ENCODE measurements at places on chromosomes 13 and 19.

DNA sequence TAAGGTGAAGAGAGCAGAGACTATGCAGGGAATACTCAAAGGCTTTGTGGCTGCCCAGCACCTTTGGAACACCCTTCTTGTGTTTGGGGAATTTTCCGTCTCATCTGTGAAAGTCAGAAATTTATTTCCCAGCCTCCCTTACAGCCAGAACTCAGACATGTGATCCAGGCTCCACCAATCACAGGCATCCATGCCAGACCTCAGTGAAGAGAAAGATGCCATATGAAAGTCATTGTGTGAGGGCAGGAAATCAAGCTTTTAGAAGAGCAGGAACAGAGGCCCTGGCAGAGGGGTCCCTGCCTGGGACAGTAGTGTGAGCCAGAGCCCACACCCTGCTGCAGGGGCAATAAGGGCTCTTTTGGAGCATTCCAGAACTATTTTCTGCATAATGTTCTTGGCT, 12.1 kb downstream of the CCDC70 start:
- DNase-seq = no peak

- DNase-seq = no peak
These were observed 160.2 kb downstream of the PDS5B start for GRCh38 chr13:32746474-32746873.

DNA sequence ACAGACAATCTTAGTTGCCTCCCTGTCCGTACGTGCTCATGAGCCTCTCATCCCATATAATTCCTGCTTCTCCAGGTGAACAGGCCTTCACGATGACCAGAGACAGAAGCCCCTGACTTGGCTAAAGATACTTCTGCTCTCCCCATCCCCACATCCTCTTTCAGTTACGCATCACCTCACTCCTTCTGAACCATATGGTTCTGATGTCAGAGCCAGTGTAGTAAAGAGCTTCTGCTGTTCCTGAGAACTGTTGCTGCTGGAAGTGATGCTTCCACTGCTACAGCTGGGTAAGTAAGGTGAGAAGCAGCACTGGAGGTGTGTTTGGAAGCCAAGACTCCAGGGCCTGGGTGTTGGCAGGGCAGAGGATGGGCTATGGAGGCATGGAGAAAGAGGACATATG, 12.9 kb downstream of the SIGLECL1 start:
- no peak for DNase-seq

GRCh38 chr13:40084934-40085333, 429.5 kb downstream of the COG6 start:
- DNase-seq = no peak

GRCh38 chr19:1521636-1522035, 2.2 kb upstream of the PLK5 start:
- no peak for DNase-seq

DNA sequence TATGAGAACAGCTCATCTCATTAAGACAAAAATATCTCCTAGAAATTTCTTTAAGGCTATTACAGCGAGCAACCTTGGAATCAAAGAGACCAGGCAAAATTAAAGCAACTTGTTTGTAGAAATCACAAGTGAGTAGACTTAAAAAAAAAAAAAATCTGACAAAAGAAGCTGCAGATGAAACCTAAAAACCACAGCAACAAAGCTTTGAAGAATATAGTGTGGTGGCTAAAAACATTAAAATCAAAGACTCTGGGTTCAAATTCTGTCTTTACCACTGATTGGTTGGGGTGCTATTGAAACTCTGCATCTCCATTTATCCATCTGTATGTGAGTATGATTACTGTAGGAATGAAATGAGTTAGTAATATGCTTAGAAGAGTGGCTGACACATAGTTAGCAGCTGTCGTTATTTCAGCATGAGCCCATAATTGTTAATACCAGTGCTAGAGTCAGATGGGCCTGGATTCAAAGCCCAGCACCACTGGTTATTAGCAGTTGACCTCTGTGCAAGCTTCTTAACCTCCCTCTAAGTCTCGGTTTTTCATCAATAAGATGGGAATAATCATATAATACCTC, 157.6 kb downstream of the FOXO1 start:
- DNase-seq = no peak

DNA sequence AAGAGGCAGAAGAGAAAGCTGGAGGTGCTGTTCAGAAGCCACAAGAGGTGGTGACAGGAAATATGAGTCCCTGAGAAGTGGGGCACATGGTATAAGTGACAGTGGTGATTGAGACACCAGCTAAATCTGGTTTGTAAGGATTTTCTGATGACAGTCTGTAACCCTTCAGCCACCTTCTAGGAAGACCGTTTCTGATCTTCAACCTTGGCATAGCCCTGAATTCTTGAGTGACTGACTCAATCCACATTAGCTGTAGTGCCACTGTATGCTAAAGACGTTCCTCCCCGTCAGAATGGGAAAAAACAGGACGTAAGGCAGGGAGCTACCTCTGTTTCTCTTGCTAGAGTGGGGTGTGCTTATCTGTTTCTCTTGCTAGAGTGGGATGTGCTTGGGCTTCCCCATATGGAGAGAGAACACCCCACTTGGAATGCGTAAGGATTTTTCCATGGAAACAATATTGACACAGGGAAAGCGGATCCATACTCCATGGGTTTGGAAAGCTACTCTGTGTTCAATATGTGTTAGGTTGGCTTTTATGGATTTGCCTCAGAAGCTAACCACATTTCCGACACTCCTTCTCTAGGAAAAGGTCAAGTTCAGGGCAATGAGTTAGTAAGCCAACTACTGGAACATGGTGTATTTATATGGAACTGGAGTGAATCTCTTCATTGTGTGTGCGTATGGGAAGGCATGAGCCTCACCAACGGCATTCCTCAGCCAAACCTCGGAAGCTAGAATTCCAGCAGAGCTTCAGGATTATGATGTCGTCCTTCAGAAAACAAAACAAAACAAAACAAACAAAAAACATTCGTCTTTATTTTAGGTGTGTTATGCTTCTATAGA, 948.8 kb upstream of the SLC10A2 start:
- DNase-seq = no peak

DNA sequence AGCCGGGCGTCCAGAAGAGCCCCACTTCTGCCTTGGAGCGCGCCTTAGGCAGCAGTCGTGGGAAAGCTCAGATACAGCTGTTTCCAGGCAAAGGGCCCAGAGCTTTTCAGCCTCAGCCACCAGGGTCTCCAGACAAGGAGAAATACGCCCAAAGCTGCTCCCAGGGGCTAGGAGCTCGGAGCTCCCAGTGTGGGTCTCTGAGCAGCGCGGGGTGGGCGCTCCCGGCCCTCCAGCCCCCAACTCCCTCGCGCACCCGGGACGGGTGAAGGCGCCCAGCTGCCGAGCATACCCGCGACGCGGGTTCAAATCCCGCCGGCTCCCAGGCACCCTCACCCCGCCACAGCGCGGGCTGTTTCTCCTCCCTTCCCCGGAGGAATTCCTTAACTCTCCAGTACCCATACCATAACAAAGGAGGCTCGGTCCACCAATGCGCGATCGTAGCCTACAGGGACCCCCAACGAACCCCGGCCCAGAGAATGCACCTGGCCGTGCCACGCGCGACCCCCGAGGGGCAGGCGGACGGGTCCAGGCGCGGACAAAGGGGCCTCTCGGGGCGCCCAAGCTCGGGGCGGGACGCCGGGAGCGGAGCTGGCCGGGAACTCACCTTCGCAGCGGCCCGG, 507 bp downstream of the COL4A1 start:
- DNase-seq = no peak

DNA sequence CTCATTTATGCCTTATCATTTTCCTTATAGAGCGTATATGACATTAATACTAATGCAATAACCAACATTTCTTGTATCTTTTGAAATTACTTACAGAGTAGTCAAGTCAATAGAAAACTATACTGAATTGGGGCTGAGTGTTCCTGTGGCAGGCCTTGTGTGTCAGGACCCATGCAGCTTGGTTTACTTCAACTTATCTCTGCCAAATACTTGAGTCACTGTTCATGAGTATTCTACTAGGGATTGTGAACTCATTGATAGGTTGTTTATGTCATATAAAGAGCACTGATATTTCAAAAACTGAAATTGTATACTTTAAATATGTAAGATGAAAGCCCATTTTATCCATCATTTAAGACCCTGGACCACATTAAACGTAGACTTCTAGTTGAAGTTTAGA, 688.6 kb upstream of the SLITRK1 start:
- DNase-seq = no peak

Measured in BJ (cell line).